SK-N-MC (cell line): ENCODE measurements at places on chromosomes 13 and 19.

- no peak for DNase-seq
These were observed 48.2 kb downstream of the STK24 start for GRCh38 chr13:98528663-98529064.

- DNase-seq = no peak
These were observed 3.5 kb upstream of the HOOK2 start for GRCh38 chr19:12778905-12779161.

- DNase-seq = no peak
These were observed 67.9 kb upstream of the FRY start for GRCh38 chr13:31963631-31964030.

DNA sequence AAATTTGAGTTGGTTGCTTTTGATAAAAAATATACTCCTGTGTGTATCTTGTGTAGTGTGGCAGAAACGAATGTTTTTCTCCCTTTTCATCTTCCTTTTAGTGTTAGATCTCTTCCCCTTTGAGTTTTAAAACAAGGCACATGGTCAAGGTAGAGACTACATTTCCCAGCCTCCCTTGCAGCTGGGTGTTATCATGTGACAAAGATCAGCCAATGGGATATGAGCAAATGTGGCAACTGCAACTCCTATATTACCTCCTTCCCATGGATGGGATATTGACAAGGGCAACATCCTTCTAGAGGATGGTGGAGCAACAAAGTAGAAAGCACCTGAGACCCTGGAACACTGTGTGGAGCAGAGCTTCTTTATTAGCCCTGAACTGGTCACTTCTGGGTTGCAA, 42.4 kb downstream of the ADGRE3 start:
- peak; percentile 14 for DNase-seq

- DNase-seq = no peak
These were observed 184.7 kb downstream of the COG6 start for GRCh38 chr13:39840201-39840600.

DNA sequence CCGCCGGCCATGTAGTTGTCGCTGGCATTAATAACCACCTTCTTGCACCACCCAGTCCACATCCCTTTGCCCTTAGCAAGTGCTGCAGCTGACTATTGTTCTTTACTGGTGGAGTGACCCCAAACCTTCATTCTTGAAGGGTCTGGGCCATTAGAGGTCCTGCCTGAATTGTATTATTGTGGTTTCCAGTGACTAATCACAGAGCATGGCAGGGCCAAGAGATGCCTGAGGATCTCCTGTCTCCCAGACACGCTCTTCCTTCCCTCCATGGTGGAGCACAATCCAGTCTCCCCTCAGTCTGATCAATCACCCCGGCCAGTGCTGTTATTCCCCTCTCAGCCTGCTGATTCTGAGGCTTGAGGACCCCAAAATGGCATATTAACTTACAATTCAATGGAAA, 39.0 kb downstream of the C1QTNF9 start:
- DNase-seq = no peak

DNA sequence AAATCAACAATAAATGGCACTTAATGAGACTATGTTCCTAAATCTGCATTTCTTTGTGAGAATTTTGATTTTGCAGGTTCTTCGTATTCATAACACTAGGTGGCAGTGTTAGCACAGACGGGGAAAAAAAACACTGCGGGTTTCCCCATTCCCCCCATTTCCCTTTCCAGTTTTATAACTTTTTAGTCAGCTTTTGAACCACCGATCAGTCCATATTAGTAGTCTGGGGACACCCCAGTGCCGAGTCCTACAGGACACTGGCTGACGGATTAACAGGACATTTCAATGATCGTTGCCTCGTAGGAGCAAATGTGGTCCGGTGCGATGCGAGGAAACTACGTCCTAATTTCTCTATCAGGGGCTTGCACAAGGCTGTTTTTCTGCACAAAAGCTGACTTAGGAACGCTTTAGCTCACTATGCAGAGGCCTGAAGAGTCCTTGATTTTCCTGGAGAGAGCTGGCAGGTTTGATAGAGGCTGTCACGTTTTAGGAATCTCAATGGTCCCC, 234.3 kb downstream of the LMO7 start:
- no peak for DNase-seq

DNA sequence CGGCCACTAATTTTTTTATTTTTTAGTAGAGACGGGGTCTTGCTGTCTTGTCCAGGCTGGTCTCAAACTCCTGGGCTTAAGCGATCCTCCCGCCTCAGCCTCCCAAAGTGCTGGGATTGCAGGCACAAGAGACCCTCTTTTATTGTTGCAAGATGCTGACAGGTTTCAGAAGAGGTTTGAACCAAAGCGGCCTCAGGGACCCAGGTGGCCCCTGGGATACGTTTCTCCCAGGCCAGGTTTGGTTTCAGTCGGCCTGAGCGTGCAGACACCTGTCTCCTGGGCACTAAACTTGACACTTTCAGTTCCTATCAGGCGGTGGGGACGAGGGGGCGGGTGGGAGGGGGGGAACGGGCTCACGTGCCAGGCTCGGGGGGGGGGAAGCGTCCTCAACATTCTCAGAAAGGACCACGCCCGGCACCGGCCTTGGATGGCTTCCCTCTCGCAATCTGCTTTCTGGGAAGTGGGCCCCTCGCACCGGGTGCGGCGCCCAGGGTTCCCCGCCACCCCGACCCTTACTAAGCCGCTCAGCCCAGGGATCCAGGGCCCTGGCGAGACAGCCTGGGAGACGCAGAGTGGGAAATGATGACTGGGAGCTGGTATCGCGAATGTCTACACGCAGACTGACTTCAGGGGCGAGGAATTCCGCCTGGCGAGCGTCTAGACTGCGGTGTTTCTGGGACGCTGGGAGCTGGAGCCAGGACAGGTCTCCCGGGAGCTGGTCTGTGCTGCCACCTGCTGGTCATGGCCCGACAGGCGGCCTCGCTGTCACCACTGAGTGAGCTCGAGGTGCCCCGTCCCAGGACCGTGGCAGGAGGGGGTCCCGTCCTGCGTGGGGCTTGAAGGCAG, 91.6 kb downstream of the GNG7 start:
- DNase-seq = no peak

- no peak for DNase-seq
These were observed 4.3 kb downstream of the RRAS start for GRCh38 chr19:49635530-49636232.
